Urothelium cell line (cell line): ENCODE measurements at places on chromosomes 3 and 15.
A peak's percentile ranks its signal among the peaks of the same experiment; 100 is the strongest.

GRCh38 chr3:184568924-184569829 lies 7.6 kb downstream of the EPHB3 start:
- DNase-seq: peak; percentile 77

DNA sequence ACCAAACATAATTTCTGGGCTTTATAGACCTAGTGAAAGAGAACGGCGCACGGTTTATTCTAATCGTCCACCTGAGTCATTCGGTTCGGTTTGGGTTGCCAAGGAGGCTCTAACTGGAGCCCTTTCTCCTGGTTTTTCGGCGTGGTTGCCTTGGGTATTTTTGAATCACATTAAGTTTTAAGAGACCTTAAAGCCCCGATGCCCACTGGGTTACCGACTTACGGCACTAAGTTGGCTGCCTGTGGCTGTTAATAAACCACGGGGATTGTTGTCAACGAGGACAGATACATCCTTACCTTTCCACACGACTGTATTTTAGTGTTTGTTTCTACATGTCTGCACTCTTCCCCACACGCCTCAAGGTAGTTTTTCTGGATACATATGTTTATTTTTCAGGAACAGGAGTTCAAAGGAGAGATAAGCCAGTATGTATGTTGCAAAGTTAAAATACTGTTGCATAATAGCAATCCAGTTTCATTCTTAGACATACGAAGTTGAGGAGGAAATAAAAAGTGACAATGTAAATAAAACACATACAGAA lies 1.2 kb upstream of the ANP32A start:
- DNase-seq: no peak

DNA sequence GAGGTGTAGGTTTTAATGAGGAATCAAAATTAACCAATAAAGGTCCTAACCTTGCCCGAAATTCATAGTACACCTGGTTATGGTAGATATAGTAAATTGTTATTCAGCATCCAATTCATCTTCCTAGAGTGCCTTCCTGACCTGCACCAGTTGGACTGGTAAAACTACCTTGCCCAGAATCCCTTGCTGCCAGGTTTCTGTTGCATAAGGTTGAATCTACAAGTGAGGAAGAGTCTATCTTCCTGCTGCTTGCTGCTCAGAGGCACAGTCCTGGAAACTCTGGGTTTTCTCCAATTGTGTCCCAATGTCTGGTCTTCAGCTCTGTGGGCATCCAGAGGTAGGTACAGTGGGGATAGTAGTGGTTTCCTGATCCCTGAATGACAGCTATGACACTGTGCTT lies 17.3 kb downstream of the CCDC54 start:
- no peak for DNase-seq

GRCh38 chr3:4503050-4503449 lies 9.9 kb downstream of the ITPR1 start:
- DNase-seq: no peak

- no peak for DNase-seq
These were observed 36.1 kb downstream of the LIPC start for GRCh38 chr15:58467722-58468423.

DNA sequence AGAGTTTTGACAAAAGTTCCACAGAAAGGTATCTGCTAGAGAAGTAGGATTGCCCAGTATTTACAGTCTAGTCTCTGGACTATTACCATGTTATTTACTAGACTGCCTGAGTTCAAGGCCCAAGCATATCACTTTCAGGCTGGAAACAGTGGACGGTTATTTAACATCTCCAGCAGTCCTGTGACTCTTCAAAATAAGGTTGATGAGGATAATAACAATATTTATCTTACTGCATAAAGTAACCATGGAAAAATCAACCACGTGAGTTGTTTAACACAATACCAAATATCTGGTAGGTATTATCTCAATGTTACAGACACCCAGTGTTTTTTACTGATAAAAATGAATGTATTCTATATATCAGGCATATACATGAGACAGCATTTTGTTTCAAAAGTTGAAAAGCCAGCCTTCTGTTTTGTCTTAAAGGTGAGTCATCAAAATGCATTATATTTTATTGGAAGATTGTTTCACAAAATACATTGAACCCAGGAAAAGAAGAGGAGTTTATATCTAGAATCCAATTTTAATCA lies 535.8 kb downstream of the TBL1XR1 start:
- no peak for DNase-seq

DNA sequence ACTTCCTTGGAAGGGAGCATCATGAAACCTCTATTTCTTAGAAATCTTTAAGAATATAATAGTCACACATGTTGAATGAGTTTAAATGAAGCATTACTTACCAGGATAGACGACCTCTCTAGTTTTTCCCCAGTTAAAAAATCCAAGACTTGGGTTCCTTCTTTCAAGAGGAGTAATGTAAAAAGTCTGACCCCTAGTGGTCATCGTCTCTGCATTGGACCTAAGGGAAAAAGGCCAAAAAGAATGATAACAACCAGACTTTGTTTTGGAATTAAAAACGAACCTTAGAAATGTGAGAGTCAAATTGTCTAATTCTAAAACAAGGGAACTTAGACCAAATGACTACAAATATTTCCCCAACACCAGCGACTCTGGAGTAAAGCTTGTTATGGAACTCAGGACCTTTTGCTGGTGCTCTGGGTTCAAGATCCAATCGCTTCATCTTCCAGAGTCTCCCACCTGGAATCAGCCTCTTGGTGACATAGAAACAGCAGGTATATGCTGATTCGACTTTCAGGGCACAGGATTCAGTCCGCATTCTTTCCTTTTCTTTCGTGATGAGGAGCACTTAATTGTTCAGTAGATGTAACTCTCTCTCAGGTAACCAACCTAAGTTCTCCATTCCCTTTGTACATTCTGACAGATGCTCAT lies 214.8 kb upstream of the TPRG1 start:
- DNase-seq: peak; percentile 35

DNA sequence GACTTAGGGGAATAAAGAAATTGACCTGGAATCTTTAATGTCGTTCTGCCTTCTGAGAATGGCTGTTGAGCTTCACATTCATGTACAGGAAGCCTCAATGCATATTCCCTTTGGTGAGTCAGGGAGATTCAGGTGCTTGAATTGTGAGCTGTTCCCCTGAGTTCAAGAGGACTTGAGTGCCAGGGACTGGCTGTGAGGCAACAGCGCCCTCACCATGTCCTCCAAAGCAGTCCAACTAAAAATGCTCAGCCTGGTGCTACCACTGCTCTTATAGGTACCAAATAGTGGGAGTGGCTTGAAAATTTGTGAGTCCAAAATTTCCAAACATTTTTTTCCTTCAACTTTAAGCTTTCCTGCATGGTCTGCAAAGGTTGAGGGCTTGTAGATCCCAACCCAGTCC lies 54.1 kb downstream of the LEO1 start:
- peak; percentile 16 for DNase-seq

- no peak for DNase-seq
These were observed 168.1 kb downstream of the NEK11 start for GRCh38 chr3:131194816-131195215.

GRCh38 chr15:70227147-70227546 lies 129.4 kb upstream of the TLE3 start:
- no peak for DNase-seq

DNA sequence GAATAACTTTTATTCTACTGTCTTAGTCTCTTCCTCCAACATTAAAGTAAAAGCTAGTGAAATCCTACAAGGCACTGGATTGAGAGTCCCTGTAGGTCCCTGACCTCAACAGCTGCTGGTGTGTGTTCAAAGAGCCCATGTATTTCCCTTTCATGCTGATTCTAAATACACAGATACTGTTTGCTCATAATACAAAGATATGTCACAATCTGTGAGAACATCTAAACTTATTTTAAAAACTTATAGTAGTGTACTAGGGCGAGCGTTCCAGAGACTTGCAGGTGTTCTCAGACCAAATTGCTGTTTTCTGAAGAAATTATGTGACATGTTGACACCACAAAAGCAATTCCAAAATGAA lies 145.9 kb upstream of the LIPC start:
- DNase-seq: no peak

GRCh38 chr3:145760036-145760435 lies 400.9 kb downstream of the PLOD2 start:
- no peak for DNase-seq
